NCI-H2081 treated with DMSO at 0.1 percent for 48 hours (cell line): ENCODE measurements at places on chromosomes 5 and 9.

DNA sequence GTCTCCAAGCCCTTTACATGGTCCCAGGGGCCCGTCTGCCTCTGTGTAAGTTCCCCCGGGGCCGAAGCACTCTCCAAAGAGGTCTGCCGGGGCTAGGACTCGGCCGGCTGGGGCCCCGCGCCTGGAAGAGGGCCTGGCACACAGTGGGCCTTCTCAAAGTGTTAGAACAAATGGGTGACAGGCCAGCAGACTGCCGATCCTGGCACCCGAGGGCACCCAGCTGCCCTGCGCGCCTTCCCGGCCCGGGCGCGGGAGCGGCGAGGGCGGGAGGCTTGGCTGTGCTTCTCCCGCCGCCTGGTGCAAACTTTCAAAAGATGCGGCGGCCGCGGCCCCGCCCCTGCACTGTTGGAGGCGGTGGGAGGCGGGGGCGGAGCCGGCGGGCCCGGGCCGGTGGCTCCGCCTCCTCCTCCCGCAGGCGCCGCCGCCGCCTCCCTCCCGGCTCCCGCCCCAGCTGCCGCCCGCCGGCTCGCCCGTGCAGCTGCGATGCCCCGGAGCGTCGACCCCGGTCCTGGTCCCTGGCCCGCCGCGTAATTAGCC, at the start of gene NEURL1B:
TSS of gene NEURL1B (plus strand) at position 442 of the 537 bp plus-strand sequence. CDS start 144 bp downstream, outside the sequence.
- no peak for DNase-seq

DNA sequence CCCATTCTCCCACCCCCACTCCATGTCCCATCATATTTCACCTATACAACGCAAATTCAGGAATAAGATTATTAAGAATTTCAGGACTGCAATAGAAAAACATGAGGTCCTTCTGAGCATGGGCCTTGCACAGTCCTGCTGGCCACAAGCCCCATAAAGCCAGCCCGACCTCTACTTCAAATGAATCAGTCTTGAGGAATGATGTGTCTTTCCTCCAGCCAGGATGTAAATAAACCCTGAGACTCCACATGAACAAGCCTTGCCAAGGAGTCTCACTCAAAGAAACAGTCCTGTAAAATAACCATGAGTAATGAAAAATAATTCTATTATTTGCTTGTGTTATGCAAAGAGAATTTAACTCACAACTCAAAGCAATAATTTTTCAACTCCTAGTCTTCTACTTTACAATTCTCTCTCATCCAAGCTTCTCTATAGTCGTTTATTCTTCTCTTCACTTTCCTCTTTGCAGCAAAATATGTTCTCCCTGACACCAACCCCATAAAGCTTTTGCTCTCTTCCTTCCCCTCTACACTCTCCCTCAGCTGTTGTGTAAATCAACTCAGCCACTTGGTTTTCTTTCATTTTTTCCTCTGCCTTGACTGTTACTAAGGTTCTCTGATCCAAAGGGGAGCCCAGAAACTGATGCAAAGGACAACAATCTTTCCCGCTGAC, 140.1 kb upstream of the MOCS2 start:
- DNase-seq, result no peak

- no peak for DNase-seq
Measured at GRCh38 chr5:143494595-143494994, 91.1 kb upstream of the NR3C1 start.

- no peak for DNase-seq
Measured at GRCh38 chr9:136750526-136750925, 2.2 kb upstream of the LCN6 start.
